ENCODE measurements at places on chromosomes 4 and X. TPM values are rescaled to one million over a fixed set of nuclear protein-coding genes. Genes with fewer than 3 reads are reported as not detected.

Gene JCHAIN
- polyA plus RNA-seq: 0.88 TPM

Gene EGFL6
- 18.3 TPM for polyA plus RNA-seq

Gene PAGE1
- polyA plus RNA-seq: not detected

Gene GAGE2A
- polyA plus RNA-seq: not detected

Gene UGT2B7
- polyA plus RNA-seq: 79.4 TPM

DNA sequence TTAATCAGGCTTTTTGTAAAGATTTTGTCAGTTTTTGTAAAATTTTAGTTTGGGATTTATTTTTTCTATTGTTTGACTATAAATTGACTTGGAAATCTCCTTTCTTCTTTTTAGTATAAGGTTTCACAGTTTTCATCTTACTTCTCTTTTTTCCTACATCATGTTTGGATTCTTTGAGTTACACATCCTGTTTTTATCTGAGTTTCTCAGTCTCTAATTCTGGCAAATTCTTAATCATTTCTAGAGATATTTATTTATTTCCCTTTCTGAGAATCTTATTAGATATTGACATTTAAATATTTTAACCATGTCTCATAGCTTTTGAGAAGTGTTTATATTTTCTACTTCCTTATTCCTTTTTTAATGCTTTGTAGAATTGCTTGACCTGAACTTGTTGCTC is 20.7 kb downstream of the USP53 start:
- DNase-seq: no peak

- no peak for DNase-seq
Measured at GRCh38 chrX:104968241-104968640, 252.3 kb downstream of the TEX13A start.

GRCh38 chrX:20374900-20375438 is 108.3 kb upstream of the RPS6KA3 start:
- DNase-seq: no peak

GRCh38 chrX:51608126-51608525 is 10.6 kb downstream of the CENPVL3 start:
- DNase-seq: no peak

DNA sequence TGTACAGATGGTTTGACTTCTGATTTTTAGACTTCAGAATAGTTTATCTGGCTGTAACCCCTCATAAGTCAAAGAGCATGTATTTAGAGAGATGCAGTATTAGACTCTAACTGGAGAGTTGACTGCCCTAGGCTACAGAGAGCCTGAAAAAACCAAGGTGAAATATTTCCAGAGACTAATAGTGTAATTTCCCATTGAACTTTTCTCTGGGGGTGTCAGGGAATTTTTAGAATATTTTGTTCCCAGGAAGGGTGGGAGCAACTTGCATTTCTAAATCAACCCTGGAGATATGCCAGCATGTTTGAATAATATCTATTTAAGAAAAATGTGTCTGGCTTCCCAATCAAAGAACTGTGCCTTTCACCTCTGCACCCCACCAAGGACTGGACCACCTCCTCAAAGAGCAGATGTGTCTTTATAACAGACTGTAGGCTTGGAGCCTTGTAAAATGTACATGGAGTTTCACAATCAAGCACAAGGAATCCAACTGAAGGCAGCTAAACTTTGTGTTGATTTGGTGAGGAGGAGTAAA is 2.0 kb downstream of the ANXA3 start:
- DNase-seq: no peak

DNA sequence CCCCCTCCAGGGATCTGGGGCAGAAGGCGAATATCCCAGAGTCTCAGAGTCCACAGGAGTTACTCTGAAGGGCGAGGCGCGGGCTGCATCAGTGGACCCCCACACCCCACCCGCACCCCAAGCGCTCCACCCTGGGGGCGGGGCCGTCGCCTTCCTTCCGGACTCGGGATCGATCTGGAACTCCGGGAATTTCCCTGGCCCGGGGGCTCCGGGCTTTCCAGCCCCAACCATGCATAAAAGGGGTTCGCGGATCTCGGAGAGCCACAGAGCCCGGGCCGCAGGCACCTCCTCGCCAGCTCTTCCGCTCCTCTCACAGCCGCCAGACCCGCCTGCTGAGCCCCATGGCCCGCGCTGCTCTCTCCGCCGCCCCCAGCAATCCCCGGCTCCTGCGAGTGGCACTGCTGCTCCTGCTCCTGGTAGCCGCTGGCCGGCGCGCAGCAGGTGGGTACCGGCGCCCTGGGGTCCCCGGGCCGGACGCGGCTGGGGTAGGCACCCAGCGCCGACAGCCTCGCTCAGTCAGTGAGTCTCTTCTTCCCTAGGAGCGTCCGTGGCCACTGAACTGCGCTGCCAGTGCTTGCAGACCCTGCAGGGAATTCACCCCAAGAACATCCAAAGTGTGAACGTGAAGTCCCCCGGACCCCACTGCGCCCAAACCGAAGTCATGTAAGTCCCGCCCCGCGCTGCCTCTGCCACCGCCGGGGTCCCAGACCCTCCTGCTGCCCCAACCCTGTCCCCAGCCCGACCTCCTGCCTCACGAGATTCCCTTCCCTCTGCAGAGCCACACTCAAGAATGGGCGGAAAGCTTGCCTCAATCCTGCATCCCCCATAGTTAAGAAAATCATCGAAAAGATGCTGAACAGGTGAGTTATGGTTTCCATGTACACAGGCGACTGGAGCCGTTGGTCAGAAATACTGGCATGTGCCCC is at the start of gene CXCL1:
CXCL1 (plus strand) TSS at position 264 of the 926 bp plus-strand sequence; CDS start at position 342, 78 bp downstream.
- no peak for DNase-seq

DNA sequence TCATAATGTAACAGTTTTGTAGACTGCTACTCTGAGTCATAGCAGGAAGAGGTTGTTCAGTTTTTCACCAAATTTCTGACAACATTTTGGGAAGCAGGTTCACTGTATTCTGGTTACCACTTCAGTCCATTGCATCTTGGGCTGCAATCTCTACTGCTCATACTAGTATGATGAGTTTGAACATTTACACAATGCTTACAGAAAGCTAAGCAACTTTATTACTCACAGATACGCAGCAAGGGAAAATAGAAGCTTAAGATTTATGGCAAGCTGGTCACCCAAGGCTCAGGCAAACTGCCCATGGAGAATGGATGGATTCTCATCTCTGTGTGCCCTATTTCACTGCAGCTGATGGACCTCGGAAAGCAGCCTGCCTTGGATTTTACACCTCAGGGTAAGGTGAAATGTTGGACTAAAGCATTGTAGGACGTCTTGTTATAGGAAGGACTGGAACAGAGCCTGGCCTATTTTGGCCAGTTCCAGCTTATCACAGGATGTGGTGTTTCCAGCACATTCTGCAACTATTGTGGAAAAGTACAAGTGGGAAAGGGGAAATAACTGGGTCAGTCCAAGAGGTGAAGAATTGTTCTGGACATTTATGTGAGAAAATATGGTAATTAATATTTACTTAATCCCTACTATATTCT is 887.1 kb upstream of the AGA start:
- no peak for DNase-seq

DNA sequence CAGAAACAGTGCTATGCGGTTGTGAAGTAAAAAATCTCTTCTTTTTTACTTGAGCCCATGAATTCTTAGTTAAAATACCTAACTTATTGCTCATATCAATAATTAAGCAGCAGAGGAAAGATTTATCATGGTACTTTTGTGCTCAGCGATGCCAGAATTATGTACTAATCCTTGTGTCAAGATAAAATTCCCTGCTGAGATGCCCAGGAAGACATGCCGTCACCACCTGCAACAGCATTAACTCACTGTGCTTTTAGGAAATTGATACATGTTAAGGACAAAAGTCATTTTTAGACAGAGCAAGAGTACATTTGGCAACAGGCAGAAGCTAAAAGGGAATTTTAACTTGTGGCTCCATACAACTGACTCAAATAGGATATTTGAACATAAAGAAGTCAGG is 138.9 kb downstream of the NPNT start:
- DNase-seq: no peak

DNA sequence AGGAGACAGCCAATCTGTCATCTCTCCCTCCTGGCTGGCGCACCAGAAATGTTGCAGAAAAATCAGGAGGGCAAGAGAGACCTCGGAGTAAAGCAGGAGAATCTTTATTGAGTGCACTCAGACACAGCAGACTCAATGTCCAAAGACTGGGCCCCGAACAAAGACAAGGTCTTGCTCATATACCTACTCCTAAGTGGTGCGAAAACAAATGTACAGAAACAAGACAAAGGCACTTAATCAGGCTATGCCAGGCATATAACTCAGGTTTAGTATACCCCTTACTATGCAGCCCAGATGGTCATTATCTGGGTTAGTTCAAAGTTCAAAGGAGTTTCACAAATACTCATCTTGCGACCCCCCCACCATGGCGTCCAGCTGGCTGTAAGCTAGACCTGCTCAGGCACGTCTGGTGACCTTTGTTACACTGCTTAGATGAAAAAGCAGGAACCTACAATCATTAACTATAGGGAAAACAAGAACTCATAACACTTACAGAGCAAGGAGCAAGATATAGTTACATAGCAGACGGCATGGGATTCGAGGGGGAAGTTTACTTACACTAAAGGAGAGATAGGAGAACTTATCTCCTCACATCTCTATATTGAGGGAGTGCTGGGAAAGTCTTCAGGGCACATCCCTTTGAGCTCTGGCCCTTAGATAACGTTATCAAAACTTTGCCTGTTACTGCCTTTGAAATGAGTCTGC is 27.5 kb downstream of the SULT1E1 start:
- no peak for DNase-seq

DNA sequence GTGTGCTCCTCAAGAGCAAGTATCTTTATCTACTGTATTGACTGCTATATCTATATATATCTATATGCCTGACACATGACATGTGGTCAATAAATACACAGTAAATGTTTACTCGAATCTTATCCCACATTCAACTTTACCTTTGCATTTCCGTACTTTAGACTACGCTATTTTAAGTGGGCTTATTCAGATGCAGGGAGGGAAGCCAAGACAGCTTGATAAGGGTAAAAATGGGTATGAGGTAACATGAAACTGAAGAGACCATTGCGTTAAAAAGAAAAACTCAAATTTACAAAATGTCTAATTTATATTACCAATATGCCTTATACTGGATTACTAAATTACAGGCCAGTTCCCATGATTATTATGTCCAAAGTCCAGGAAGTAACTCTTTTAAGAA is 17.8 kb downstream of the SEPSECS start:
- no peak for DNase-seq

- no peak for DNase-seq
Measured at GRCh38 chrX:37608156-37608555, 36.7 kb downstream of the LANCL3 start.

- no peak for DNase-seq
Measured at GRCh38 chr4:79850626-79851025, 222.4 kb downstream of the ANTXR2 start.

DNA sequence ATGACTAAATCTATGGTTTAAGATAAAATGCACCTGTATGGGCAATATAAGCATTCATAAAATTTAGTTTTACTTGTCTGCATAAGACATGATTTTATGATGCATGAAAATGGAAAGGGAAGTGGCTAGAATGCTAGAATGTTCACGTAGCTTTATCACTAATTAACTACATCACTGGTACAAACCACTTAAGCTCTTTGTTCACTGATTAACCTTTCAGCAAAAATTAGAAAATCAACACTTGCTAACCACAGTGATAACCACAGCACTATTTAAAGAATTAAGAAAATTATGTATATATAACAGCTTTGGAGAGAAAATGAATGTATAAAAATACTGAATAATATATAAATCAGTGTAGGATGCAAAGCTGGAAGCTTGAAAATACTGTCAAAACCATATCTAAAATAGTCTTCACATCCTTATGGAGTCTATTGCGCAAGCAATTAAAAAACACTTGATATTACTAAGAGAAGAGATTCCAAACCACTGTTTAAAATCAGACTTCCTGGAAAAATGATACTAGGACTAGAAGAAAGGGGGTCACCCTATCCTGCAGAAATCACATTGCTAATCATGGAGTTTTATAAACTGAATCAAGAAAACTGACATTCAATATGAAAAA is 51.9 kb downstream of the EFHC2 start:
- no peak for DNase-seq

DNA sequence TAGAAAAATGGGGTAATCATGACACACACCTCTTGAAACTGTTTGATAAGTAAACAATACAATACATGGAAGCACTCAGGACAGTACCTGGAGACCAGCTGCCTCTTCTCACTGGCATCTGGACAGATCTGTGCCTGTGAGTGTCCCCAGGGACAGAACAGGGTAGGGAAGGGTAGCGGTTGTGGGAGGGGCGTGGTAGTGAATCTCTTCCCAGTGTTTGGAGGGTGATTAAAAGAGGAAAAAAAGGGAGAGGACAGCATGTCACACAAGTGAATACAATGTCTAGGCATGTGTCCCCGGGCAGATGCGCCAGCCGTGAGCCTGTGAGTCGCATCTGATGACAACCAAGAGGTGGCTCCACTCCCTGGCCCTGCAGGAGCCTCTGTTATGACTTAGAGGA is 138.8 kb upstream of the MSX1 start:
- DNase-seq: no peak

- DNase-seq: no peak
Measured at GRCh38 chrX:149074398-149074797, 430.7 kb downstream of the IDS start.

DNA sequence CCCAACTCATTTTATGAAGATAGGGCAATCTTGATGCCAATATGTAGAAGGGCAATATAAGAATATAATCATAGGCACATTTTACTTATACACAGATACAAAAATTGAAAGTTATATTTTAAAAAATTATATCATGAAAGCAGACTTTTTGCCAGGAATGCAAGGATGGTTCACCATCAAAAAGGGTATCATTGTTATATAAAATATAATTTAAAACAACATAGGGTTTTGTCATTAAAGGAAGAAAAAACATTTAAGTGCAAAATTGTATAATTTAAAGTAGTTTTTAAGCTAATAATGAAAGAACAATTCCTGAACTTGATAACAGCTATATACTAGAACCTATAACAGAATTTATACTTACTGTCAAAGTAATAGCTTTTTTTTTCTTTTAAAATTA is 15.9 kb downstream of the AREG start:
- DNase-seq: no peak

DNA sequence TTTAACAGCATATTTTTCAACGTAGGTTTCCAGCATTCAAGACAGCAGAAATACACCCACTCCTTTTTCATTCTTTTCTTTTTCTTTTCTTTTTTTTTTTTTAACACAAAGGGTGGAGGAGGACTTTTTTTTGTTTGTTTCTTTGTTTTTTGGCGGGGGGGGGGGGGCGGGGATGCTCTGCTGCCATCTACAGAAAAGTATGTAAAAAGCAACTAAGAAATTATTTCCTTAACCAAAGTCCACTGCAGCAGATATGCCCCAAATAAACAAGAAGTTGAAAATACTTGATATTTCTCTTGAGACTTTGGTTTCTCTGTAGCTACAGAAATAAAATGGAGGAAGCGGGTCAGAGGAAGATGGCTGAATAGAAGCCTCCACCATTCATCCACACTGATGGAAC is 63.2 kb upstream of the PBDC1 start:
- DNase-seq: no peak

GRCh38 chr4:88720451-88721428 is 23.1 kb upstream of the NAP1L5 start:
- no peak for DNase-seq

- DNase-seq: no peak
Measured at GRCh38 chr4:153222707-153223426, 18.6 kb downstream of the TRIM2 start.

All from renal cortex interstitium (tissue), 15 donors.